NCI-H1436 treated with DMSO at 0.1 percent for 48 hours (cell line): ENCODE measurements at places on chromosomes 3 and 15.

GRCh38 chr15:73333001-73333400, 35.8 kb downstream of the HCN4 start:
- DNase-seq = no peak

DNA sequence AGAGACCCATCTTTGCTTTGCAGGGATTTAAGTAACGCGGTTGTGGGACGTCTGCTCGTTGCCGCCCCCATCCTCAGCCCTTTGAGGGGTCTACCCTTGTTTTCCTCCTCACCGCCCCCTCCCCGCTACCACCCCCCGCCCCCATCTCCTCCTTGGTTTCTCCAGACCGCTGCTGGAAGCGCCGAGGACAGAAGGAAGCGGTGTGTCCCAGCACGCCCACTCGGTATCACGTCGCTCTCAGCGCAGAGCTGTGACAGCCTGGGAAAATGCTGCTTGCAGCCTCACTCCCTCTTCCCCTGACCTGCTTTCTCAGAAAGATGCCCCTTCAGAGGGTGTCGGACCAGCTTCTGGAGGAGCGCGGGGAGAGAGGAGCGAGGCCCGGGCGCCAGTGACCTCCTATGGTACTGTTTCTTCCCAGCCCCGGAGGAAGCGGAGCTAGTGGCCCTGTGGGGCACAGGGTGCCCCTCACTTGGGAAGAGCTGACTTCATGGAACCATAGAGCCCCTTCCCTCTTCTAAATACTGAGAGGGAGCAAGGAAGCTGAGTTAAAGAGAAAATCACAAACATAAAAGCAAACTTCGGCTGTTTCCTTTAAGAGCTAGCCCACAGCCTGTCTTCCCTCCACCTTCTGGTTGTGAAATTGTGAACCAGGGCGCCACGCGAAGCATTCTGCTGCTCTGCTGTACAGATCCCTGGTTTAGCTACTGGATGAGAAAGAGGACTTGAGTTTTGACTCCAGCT, 698 bp downstream of the IL1RAP start:
- no peak for DNase-seq

DNA sequence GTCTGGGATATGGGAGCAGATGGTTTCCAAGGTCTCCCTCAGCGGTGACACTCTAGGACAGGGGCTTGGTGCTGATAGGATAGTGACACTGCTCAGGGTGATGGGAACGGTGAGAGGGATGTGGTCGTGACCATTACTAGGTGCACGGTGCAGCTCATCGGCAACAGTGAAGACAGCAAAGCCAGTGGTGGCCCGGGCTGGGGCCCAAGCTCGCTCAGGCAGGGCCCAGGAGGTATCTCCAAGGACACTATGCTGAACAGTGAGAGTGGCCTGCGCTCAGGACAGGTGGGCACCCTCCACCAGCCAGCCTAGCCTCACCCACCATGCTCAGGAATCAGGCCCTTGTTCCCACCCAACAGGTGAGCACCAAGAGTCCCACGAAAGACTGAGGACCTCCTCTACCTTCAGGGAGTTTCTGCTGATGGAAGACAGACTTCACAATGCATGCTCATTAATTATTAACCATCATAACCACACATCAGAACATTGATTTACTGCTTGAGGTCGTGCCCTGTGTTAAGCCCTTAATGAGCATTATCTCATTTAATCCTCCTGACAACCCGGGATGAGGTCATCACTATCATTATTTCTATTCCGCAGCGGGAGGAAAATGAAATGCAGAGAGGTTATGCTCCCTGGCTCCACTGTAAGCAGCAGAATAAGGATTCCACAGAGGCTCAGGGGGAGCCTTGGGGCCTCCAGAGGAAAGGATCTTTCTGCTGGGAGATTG, 269.4 kb downstream of the UACA start:
- DNase-seq = no peak

- DNase-seq = no peak
Observed at GRCh38 chr3:46899151-46900006, 21.9 kb downstream of the PTH1R start.

DNA sequence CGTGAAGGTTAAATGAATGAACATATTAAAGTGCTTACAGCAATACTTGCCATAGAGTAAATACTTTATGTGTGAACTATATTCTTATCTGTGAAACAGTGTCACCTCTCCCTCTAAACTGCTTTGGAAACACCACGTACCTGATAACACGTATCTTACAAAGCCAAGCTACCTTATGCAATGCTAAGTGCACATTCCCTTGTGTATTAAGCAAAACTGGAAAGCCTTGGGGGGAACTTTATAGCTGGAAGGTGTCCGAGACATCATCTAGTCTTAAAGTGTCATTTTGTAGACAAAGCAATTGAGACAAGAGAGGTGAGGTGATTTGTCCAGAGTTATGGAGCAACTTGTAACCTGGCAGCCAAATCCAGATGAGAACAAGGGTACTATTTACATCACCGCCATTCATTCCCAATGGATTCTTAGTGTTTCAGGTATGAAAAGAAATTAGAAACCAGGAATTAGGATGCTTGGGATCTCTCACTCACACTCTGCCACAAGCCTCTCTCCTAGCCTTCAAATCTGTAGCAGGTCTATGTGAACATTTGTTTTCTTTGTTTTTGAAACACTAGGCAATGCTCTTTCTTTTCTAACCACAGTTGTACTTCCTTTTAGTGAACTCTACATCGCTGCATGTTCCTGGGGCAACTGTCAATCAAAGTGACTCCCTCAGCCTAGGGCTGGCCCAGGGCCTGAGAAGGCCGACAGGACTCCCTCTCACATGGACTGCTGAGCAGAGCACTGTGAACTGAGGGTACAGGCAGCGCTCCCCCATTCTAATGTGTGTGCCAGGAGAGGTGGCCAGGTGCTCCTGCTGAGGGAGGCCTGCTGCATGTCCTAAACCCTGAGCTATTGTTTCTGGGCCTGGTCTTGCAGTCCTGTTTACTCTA, 13.9 kb upstream of the MGLL start:
- DNase-seq = no peak

DNA sequence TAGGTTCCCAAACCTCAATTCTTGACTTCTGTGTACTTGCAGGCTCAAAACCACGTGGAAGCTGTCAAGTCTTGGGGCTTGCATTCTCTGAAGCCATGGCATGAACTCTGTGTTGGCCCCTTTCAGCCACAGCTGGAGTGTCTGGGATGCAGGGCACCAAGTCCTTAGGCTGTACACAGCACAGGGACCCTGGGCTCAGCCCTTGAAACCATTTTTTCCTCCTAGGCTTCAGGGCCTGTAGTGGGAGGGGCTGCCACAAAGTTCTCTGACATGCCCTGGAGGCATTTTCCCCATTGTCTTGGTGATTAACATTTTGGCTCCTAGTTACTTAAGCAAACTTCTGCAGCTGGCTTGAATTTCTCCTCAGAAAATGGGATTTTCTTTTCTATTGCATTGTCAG, 135.4 kb downstream of the ATG7 start:
- no peak for DNase-seq

GRCh38 chr3:188299068-188299467, 145.1 kb downstream of the LPP start:
- no peak for DNase-seq

GRCh38 chr15:62426387-62426956, 261.4 kb upstream of the C2CD4B start:
- DNase-seq = no peak

GRCh38 chr3:128349963-128350599, 116.6 kb downstream of the DNAJB8 start:
- no peak for DNase-seq

GRCh38 chr15:49424954-49425353, 1.9 kb downstream of the FGF7 start:
- no peak for DNase-seq

GRCh38 chr15:70699890-70700289, 63.5 kb downstream of the UACA start:
- no peak for DNase-seq

DNA sequence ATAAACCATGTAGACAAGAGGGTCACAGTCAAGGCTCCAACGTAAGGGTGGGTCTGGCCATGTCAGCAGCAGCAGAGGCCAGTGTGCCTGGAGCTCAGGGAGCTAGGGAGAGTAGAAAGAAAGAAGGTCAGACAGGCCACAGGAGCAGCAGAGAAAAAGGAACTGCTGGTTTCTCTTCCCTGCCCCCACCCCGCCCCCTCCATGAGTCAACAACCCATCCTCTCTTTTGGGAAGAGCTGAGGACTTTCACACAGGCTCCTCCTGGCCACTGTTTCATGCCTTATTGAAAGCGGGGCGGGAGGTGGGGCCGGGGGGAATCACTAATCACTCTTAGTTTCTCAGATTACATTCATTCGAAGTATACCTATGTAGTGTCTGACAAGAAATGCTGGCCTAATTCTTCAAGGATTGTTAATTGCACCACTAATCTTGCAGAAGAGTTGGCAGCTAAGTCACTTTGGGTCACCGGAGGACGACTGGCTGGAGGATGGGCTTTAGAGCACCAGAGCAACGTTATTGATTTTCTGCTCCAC, 9.1 kb upstream of the SCG3 start:
- DNase-seq = no peak

- no peak for DNase-seq
Observed at GRCh38 chr3:81080608-81081007, 680.8 kb downstream of the GBE1 start.

- no peak for DNase-seq
Observed at GRCh38 chr3:181265750-181266333, 276.3 kb upstream of the DNAJC19 start.

- no peak for DNase-seq
Observed at GRCh38 chr3:127740136-127740915, 67.6 kb downstream of the ABTB1 start.

- no peak for DNase-seq
Observed at GRCh38 chr3:188950832-188951489, 220.8 kb upstream of the TPRG1 start.

GRCh38 chr3:146511402-146512134, 32.8 kb downstream of the PLSCR1 start:
- no peak for DNase-seq

DNA sequence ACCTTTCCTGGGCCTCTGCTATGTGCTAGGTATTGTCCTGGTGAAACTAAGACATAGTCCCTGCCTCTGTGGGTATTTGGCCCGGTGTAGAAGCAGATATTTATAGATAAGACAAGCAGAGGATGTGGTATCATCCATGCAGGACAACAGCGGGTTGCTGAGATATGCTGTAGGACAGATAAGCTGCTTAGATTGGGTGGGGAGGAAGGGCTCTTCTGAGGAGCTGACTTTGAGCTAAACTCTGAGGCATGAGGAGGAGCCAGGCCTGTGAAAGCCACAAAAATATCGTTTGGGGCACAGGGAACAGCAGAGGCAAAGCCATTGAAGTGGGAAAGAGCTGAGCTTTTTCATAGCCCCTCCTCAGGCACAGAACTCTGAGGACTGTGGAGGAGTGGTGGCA, 492.5 kb upstream of the CFAP20DC start:
- DNase-seq = no peak

DNA sequence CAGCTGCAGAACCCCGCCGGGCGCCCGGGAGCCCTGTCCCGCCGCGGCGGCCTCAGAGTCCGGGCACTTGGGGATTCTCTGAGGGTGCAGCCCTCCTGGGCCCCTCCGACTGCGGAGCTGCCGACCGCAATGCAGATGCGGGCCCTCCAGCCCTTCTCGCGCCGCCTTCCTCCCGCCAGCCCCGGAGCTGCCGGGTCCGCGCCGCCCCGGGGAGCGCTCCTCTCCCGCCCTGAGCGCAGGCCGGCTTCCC, 320 bp upstream of the ACAN start:
- no peak for DNase-seq

- no peak for DNase-seq
Observed at GRCh38 chr3:141081141-141081795, 30.1 kb downstream of the SPSB4 start.

DNA sequence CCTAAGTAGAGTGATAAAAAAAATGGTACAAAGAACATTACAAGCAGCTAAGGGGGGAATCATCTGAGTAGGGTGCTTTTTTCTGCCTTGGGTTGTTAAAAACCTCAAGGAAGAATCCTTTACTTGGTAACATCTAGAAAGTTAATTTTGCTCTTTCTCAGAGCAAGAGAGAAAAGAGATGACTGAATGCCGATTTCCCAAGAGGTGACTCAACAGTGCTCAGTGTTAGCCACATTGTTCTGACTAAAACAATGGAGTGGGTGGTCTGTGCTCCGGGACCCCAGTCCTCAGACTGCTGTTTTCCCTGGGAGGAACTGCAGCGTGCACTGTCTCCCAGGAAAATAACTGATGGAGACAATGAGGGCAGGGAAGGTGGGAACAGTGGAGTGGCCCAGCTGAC, 41.1 kb upstream of the RASGRP1 start:
- DNase-seq = no peak

DNA sequence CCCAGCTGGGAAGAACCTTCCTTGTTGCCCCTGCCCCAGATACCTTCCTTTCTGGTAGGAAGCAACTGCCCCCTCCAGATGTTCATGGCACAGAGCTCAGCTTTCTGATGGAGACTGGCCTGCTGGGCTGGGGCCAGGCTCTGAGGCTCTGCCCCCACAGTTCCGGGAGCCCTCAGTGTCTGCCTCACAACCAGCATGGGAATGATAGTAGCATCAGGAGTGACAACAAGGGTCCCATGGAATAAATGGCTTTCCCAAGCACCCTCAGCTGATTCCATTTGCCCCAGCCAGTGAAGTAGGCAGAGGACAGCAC, 65.6 kb upstream of the IQSEC1 start:
- no peak for DNase-seq

DNA sequence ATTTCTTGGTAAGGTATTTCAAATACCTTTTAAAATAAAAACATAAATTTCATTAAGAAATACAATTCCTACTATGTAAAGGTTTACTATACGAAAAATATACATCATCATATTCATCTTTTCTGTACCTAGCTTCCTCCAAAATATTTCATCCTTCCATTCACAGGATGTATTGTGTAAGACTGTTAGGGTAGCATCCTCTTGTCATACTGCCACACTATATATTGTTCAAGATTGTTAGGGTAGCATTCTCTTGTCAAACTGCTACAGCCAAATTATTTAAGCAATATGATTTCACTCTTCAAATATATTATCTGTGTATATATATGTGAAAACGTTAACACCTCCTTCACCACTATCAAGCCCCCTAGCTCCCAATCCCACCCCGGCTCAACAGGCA, 3.5 kb downstream of the RPL22L1 start:
- DNase-seq = no peak

DNA sequence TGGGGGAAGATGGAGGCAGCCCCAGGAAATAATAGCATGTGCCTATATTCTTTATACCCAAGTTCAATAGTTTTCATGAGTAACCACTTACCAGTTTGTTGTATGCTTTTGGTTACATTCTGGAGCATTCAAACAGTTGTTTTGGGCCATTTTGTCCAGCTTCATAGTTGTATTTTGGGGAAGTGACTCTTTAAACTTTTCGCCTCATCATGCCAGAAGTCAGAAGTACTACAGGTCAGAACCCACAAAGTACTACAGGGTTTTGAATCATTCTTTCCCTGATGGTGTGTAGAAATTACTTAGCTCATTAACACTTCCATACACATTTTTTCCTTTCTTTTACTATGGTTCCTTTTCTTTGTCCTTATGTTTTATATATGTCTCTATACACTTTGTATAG, 210.6 kb downstream of the ARPP21 start:
- no peak for DNase-seq

DNA sequence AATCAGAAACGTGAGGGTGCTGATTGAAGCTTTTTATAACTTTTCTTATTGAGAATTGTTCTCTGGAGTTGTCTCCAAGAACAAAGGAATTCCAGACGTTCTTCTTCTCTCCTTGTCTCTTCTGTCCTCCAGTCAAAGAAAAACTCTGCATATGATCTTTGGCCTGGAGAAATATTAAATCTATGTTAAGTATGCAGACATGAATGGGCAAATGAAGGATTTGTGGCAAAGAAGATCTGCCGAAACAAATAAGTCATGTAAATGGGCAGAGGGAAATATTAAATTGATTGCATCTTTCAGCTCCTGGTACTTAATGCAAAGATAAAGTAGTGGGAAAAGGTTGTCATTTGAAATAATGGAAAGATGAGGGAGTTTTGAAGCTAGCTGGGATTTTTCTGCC, 74.9 kb downstream of the IGF1R start:
- DNase-seq = no peak
